CD14-positive monocyte (primary cell): ENCODE measurements at places on chromosomes 12 and 14. TPM values are rescaled to one million over a fixed set of nuclear protein-coding genes. Genes with fewer than 3 reads are reported as not detected.
A peak's percentile ranks its signal among the peaks of the same experiment; 100 is the strongest.

- no peak overlapping the region for H3K27ac ChIP-seq
- no peak for DNase-seq
- no peaks in the 10 kb centered on the region for H3K4me1 ChIP-seq
- H3K36me3 ChIP-seq, result no peaks in the 10 kb centered on the region
- no peaks in the 10 kb centered on the region for H3K27me3 ChIP-seq
Observed at GRCh38 chr12:24632466-24632865, 316.4 kb downstream of the BCAT1 start.

- peaks cover 16% of the 10 kb centered on the region for H3K4me1 ChIP-seq
- H3K27ac ChIP-seq, result no peak overlapping the region
- no peaks in the 10 kb centered on the region for H3K27me3 ChIP-seq
- no peaks in the 10 kb centered on the region for H3K36me3 ChIP-seq
- H3K4me3 ChIP-seq, result no peak overlapping the region
Observed at GRCh38 chr12:47282206-47282605, 202.4 kb upstream of the AMIGO2 start.

DNA sequence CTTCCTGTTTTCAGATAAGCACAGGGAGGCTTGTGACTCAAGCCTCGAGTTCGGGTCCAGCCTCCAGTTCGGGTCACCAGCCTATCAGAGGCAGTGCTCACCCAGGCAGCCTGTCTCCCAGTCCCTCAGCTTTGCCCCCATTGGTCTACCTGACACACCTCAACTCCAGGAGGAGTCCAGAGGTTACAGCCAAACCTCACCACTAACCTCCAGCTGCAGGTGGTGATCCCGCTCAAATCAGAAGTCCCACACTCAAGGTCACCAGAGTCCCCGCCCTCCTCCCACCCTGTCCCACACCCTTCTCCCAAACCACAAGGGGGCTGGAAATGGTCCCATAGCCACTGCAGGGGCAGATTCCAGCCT is 42.1 kb downstream of the KDM2B start:
- H3K4me1 ChIP-seq, result peaks cover 60% of the 10 kb centered on the region
- peaks cover under 1% of the 10 kb centered on the region for H3K36me3 ChIP-seq
- H3K27ac ChIP-seq, result no peak overlapping the region
- DNase-seq, result peak; percentile 62
- no peaks in the 10 kb centered on the region for H3K27me3 ChIP-seq
- H3K4me3 ChIP-seq, result no peak overlapping the region

Gene CDKL1
- 1.2 and 2.0 TPM in 2 replicates for polyA plus RNA-seq

Gene TNFAIP2
- polyA plus RNA-seq, result 1,703 and 1,807 TPM in 2 replicates

DNA sequence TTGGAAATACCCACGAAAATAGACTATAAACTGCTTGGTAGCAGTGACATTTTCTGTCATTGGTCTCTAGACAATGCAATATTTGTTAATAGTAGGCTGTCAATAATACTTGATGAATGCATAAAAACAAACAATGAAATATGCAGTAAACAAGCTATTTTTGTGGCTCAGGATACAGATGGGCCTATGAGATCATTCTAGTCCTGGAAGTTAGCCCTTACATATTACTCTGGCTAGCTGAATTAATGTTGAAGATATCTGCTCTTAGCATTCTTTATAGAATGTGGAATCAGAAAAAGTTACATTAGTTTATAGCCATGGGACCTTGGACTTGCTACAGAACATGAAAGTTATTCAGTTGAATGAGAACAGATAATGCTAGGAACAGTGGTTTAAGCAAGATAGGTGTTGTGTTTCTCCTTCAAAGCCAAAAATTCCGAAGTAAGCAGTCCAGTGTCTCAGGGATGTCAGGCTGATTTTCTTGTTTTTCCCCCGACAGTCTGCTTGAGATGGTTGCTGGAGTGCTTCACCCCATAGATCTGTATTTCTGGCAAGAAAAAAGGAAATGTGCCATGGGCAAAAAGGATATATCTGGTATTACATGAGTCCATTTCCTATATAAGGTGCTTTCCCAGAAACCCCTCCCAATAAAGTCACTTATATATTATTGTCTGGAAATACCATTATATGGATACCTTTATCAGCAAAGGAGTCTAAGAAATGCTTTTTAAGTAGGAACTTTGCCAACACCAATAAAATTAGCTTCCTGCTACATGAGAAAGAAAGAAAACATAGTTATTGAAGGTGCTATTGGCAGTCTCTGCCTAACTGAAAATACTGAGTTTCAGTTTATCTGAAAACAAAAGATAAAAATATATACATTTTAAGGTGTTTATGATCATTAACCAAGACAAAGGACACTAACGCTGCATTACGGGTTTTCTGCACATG is 619.4 kb upstream of the ATP2B1 start:
- peaks cover 7% of the 10 kb centered on the region for H3K27me3 ChIP-seq
- H3K36me3 ChIP-seq, result no peaks in the 10 kb centered on the region
- H3K4me1 ChIP-seq, result no peaks in the 10 kb centered on the region

Gene KRT71
- polyA plus RNA-seq, result not detected in 2 replicates

GRCh38 chr12:6084261-6084968 is 40.1 kb downstream of the VWF start:
- peaks cover 8% of the 10 kb centered on the region for H3K4me1 ChIP-seq
- H3K27me3 ChIP-seq, result no peaks in the 10 kb centered on the region
- DNase-seq, result no peak
- no peak overlapping the region for H3K4me3 ChIP-seq
- H3K27ac ChIP-seq, result no peak overlapping the region

Gene POLE2
- 0.31 and 0.47 TPM in 2 replicates for polyA plus RNA-seq

DNA sequence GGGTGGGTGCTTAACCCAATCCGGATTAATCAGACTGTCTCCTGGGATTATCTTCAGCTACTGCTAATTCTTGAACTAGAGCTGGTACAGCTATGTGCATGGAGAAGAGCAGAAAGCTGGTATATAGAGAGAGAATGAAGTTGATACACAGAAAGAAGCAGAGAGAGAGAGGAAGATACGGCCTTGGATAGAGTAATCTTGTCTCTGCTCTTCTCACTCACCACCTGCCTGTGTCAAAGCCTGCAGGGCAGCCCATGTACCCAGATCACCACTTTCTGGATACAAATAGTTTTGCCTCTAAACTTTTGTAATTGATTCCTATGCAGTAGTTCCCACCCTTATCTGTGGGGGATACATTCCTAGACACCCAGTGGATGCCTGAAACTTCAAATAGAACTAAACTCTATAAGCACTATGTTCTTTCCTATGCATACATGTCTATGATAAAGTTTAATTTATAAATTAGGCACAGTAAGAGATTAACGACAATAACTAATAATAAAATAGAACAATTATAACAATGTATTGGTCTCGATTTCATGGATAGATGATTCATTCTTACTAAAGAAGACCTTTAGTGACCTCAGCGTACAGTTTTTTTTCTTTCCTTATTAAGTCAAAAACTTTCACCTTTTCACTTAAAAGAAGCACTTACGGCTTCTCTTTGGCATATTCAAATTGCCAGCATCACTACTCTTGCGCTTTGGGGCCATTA is 45.5 kb downstream of the YEATS4 start:
- no peak overlapping the region for H3K27ac ChIP-seq
- no peaks in the 10 kb centered on the region for H3K27me3 ChIP-seq
- H3K36me3 ChIP-seq, result no peaks in the 10 kb centered on the region
- no peaks in the 10 kb centered on the region for H3K4me1 ChIP-seq
- no peak overlapping the region for H3K4me3 ChIP-seq
- DNase-seq, result no peak

DNA sequence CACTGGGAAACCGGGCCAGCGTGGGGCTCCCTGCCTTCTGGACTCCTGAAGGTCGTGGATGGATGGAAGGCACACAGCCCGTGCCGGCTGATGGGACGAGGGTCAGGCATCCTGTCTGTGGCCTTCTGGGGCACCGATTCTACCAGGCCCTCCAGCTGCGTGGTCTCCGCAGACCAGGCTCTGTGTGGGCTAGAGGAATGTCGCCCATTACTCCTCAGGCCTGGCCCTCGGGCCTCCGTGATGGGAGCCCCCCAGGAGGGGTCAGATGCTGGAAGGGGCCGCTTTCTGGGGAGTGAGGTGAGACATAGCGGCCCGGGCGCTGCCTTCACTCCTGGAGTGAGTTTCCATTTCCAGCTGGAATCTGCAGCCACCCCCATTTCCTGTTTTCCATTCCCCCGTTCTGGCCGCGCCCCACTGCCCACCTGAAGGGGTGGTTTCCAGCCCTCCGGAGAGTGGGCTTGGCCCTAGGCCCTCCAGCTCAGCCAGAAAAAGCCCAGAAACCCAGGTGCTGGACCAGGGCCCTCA is 26.9 kb downstream of the HIP1R start:
- peaks cover 36% of the 10 kb centered on the region for H3K36me3 ChIP-seq
- H3K27me3 ChIP-seq, result no peaks in the 10 kb centered on the region
- no peak overlapping the region for H3K27ac ChIP-seq
- no peak for DNase-seq
- H3K4me3 ChIP-seq, result no peak overlapping the region

DNA sequence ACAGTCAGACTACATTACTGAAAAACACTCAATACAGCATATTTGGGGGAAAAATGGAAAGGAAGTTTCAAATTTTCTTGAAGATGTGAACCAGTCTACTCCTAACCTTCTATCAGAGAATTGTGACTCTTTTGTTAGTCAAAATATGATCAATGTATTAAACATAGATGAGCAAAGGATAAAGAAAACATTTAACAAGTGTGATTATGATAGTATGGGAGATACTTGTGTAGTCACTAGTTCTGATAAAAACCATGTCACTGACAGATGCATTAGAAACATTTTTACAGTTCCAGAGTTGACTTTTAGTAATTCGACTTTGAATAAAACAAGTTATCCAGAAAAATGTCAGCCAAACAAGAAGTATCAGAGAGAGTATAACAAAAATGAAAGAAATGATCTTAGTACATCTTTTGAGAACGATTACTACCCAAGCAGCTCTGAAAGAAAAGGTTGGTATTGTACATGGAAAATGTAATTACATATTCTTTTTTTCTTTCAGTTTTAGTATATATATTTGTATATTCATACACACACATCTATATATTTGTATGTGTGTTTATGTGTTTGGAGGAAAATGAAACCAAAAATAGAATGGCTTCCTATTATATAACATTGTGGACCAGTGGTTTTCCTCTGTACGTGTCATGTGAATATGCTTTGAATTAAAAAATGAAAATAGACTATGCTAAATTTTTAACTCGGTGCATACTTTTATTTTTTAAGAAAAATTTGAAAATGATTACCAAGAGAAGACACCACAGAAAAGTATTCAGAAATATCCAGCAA is 63.3 kb upstream of the ABCD2 start:
- no peak overlapping the region for H3K27ac ChIP-seq
- no peaks in the 10 kb centered on the region for H3K4me1 ChIP-seq
- no peaks in the 10 kb centered on the region for H3K27me3 ChIP-seq
- H3K4me3 ChIP-seq, result no peak overlapping the region
- no peak for DNase-seq

DNA sequence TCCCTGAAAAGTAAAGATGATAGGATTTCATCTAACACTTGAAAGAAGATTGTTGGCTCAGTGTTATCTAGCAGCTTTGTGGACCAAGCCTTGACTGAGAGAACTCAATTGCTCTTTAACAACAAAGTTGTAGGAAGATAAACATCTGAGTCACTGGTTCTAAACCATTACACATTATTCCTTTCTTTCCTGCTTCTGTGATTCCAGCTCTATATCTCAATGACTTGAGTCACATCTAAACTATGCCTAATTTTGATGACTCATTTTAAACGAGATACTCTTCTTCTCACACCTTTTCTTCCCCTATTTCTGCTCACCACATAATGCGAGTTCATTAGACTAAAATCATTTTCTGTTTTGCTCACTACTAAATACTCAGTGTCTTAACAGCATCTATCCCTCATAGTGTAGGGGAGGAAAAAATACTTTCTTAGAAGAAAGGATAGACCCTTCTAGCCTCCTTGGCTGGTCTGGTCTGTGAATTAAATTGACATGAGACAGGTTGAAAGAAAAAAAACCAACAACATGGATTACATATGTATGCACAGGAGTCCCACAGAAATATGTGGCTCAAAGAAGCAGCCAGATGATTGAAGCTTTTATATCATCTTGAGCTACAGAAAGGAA is 201.4 kb downstream of the C12orf50 start:
- no peak overlapping the region for H3K4me3 ChIP-seq
- no peak for DNase-seq
- no peak overlapping the region for H3K27ac ChIP-seq
- H3K4me1 ChIP-seq, result no peaks in the 10 kb centered on the region
- no peaks in the 10 kb centered on the region for H3K36me3 ChIP-seq
- no peaks in the 10 kb centered on the region for H3K27me3 ChIP-seq

- H3K4me1 ChIP-seq, result no peaks in the 10 kb centered on the region
- no peaks in the 10 kb centered on the region for H3K36me3 ChIP-seq
- peaks cover 11% of the 10 kb centered on the region for H3K27me3 ChIP-seq
- H3K4me3 ChIP-seq, result no peak overlapping the region
Observed at GRCh38 chr14:99880651-99881420, 87.6 kb downstream of the EML1 start.
